ENCODE measurements at places on chromosomes 4 and X.

- no peak for DNase-seq
These were observed 733.7 kb upstream of the PABPC4L start for GRCh38 chr4:134935320-134935719.

DNA sequence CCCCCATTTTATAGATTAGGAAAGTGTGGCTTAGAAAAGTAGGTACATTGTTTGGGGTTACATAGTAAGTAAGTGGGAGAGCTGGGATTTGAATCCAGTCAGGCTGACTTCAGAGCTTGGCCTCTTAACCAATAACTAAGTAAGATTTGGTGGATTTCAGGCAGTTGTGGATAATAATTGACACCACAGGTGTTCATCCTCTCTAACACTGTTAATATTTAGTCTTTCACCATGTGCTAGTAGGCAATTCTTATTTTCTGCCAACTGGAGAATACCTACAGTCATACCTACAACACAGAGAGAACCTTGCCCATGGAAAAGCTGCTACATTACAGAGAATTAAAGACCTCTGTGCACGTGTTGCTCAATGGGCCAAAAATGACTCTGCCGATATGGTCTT is 89.5 kb downstream of the DIAPH2 start:
- DNase-seq = no peak

- DNase-seq = no peak
These were observed 194.6 kb upstream of the FTHL17 start for GRCh38 chrX:31266203-31267076.

GRCh38 chr4:72365016-72365415 is 204.0 kb downstream of the ADAMTS3 start:
- no peak for DNase-seq

- DNase-seq = no peak
These were observed 16.0 kb upstream of the ERCC6L start for GRCh38 chrX:72254816-72255215.

GRCh38 chrX:8288590-8288989 is 117.5 kb upstream of the VCX2 start:
- DNase-seq = no peak
